Heart left ventricle (tissue), 16 donors: ENCODE measurements at places on chromosomes 3 and 15. TPM values are rescaled to one million over a fixed set of nuclear protein-coding genes. Genes with fewer than 3 reads are reported as not detected.
A peak's percentile ranks its signal among the peaks of the same experiment; 100 is the strongest.

GRCh38 chr15:38010395-38010794 is 76.0 kb downstream of the TMCO5A start:
- H3K4me1 ChIP-seq, result no peaks in the 10 kb centered on the region
- no peaks in the 10 kb centered on the region for H3K27me3 ChIP-seq
- no peak overlapping the region for H3K27ac ChIP-seq
- DNase-seq, result no peak
- no peaks in the 10 kb centered on the region for H3K36me3 ChIP-seq

Gene ARNT2
- total RNA-seq, result 6.0 TPM

- no peak overlapping the region for H3K4me3 ChIP-seq
- H3K27ac ChIP-seq, result no peak overlapping the region
- no peaks in the 10 kb centered on the region for H3K4me1 ChIP-seq
- DNase-seq, result no peak
- H3K36me3 ChIP-seq, result no peaks in the 10 kb centered on the region
Measured at GRCh38 chr3:22569570-22569969, 633.6 kb upstream of the UBE2E2 start.

Gene CLRN1
- not detected for total RNA-seq

DNA sequence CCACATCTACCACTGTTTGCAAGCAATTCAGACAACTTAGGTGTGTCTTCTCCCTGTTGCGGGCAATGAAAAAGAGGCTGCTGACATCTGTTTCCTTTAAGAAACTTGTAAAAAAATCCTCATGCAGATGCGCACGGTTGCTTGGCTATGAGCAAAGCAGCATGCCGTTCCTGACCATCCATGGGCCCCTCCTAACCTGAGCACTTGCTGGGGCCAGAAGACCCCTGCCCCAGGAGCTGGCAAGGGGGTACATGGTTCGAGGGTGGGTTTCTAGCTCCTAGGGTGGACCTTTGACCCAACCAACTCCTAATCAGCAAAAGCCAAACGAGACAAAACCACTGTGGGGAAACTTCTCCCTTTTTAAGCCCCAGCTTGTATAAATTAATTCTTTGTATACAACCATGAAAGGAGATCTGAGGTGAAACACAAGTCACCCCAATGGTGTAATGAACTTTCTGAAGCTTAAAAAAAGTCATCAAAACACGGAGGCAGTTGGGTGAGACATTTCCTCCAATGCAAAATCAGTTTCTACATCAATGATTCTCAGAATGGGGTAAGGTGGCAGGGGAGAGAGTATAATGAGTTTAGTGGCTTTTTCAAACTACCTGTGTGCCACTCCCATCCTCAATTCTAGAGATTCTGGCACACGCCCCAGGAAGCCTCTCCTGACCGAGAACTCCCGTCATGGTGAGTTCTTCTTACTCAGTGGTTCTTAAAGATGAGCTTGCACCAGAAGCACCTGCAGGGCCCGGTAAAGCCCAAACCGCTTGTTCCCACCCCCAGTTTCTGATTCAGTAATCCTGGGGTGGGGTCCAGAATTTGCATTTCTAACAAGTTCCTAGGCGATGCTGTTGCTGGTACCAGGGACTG is 44.1 kb downstream of the CPN2 start:
- H3K27ac ChIP-seq, result no peak overlapping the region
- H3K4me3 ChIP-seq, result no peak overlapping the region
- no peaks in the 10 kb centered on the region for H3K27me3 ChIP-seq
- DNase-seq, result peak; percentile 11

Gene CPLX3
- not detected for total RNA-seq

- H3K4me1 ChIP-seq, result no peaks in the 10 kb centered on the region
- H3K27me3 ChIP-seq, result no peaks in the 10 kb centered on the region
- H3K27ac ChIP-seq, result no peak overlapping the region
- no peak for DNase-seq
- H3K4me3 ChIP-seq, result no peak overlapping the region
Measured at GRCh38 chr3:43013743-43014155, 34.6 kb downstream of the GASK1A start.

- no peaks in the 10 kb centered on the region for H3K36me3 ChIP-seq
- H3K27me3 ChIP-seq, result no peaks in the 10 kb centered on the region
- no peak overlapping the region for H3K27ac ChIP-seq
- DNase-seq, result no peak
- no peak overlapping the region for H3K4me3 ChIP-seq
Measured at GRCh38 chr3:60980342-60980692, 270.9 kb downstream of the FHIT start.

Gene MYL3
- total RNA-seq, result 7,099 TPM

DNA sequence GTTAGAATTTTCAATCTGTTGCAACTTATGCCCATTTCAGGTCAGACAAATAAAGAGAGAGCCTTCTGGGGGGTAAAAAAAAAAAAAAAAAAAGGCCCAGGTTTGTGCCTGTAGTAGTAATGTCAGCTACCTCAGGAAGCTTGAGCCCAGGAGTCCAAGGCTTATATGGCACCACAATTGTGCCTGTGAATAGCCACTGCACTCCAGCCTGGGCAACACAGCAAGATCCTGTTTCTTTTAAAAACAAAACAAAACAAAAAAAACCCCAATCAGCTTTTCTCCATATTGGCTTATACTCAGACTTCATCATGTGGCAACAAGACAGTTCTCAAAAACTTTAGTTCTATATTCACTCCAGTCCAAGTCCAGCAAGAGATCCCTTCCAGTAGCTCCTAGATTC is 8.4 kb upstream of the LRRFIP2 start:
- no peak overlapping the region for H3K4me3 ChIP-seq
- H3K4me1 ChIP-seq, result no peaks in the 10 kb centered on the region
- H3K27ac ChIP-seq, result peak overlapping the region; percentile 55
- DNase-seq, result no peak

DNA sequence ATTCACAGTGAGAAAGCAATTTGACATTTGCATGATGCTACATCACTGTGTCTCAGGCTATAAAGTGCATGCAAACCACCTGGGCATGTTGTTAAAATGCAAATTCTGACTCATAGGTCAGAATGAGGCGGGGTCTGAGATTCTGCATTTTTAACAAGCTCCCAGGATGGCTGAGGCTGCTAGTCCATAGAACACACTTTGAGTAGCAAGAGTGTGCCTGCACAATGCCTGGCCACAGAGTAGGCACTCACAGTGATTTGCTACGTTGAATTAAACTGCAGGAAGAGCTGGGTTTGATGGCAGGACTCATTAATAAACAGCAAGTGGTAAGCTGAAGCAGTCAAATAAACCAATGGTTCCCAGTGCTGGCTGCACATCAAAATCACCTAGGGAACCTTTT is 48.1 kb downstream of the NTRK3 start:
- H3K27ac ChIP-seq, result no peak overlapping the region
- no peaks in the 10 kb centered on the region for H3K4me1 ChIP-seq
- H3K27me3 ChIP-seq, result no peaks in the 10 kb centered on the region
- no peaks in the 10 kb centered on the region for H3K36me3 ChIP-seq
- DNase-seq, result no peak
- H3K4me3 ChIP-seq, result no peak overlapping the region

- DNase-seq, result no peak
- H3K4me1 ChIP-seq, result no peaks in the 10 kb centered on the region
- no peaks in the 10 kb centered on the region for H3K27me3 ChIP-seq
- H3K36me3 ChIP-seq, result no peaks in the 10 kb centered on the region
- H3K4me3 ChIP-seq, result no peak overlapping the region
- no peak overlapping the region for H3K27ac ChIP-seq
Measured at GRCh38 chr3:78724859-78725258, 1042.9 kb downstream of the ROBO1 start.

Gene ZDHHC19
- not detected for total RNA-seq

GRCh38 chr3:72855001-72855400 is 6.8 kb upstream of the SHQ1 start:
- no peak for DNase-seq
- no peaks in the 10 kb centered on the region for H3K4me1 ChIP-seq
- H3K36me3 ChIP-seq, result no peaks in the 10 kb centered on the region
- no peaks in the 10 kb centered on the region for H3K27me3 ChIP-seq
- H3K27ac ChIP-seq, result no peak overlapping the region

Gene CYP1A2
- not detected for total RNA-seq

DNA sequence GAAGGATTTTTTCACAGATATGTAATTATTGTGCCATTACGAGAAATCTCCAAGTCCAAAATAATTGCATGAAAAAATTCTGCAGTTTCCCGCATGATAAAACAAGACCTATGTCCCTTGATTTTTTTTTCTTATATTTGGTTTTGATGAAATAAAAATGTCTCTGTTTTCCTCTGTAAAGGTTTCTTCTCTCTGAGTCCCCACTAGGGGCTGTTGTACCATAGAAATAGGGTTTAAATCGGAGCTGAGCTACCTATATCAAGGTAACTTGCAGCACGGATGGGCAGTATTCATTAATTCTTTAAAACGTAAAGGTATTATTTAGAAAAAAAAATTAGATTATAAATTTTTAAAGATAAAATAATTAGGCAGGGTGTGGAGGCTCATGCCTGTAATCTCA is 66.6 kb upstream of the IGF1R start:
- no peak overlapping the region for H3K4me3 ChIP-seq
- no peaks in the 10 kb centered on the region for H3K36me3 ChIP-seq
- no peak overlapping the region for H3K27ac ChIP-seq
- no peak for DNase-seq
- H3K4me1 ChIP-seq, result no peaks in the 10 kb centered on the region
- peaks cover 12% of the 10 kb centered on the region for H3K27me3 ChIP-seq

Gene GMNC
- 0.65 TPM for total RNA-seq

- no peaks in the 10 kb centered on the region for H3K4me1 ChIP-seq
- no peak overlapping the region for H3K4me3 ChIP-seq
- no peak for DNase-seq
- no peak overlapping the region for H3K27ac ChIP-seq
- H3K36me3 ChIP-seq, result no peaks in the 10 kb centered on the region
Measured at GRCh38 chr3:111103807-111104206, 32.2 kb downstream of the NECTIN3 start.

Gene PEX5L
- 0.10 TPM for total RNA-seq

GRCh38 chr3:115676336-115676735 is 53.0 kb downstream of the GAP43 start:
- no peaks in the 10 kb centered on the region for H3K27me3 ChIP-seq
- H3K4me1 ChIP-seq, result no peaks in the 10 kb centered on the region
- no peak overlapping the region for H3K4me3 ChIP-seq
- DNase-seq, result no peak

GRCh38 chr3:184730924-184731323 is 19.1 kb upstream of the MAGEF1 start:
- H3K27me3 ChIP-seq, result no peaks in the 10 kb centered on the region
- H3K4me1 ChIP-seq, result peaks cover 7% of the 10 kb centered on the region

DNA sequence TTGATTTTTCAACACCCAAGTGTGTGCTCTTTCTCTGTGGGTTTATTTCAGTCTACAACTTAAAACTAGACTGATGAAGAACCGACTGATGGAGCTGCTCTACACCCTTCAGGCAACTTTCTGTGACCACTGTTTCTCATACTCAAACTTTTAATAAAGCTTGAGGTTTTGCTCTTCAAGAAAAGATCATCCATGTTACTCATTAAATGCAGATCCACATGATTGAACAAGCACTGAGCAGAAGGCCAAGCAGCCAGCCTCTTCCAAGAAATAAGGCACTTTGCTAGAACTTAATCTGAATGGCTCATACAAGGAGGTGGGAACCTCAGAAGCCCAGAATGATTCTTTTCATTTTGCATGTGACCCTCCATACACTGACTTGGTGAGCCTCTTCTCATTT is 8.7 kb downstream of the SLC27A2 start:
- no peak for DNase-seq
- H3K4me3 ChIP-seq, result no peak overlapping the region
- H3K27ac ChIP-seq, result no peak overlapping the region
- no peaks in the 10 kb centered on the region for H3K4me1 ChIP-seq
- no peaks in the 10 kb centered on the region for H3K27me3 ChIP-seq
- H3K36me3 ChIP-seq, result no peaks in the 10 kb centered on the region

- no peaks in the 10 kb centered on the region for H3K36me3 ChIP-seq
- H3K27me3 ChIP-seq, result no peaks in the 10 kb centered on the region
- H3K4me3 ChIP-seq, result no peak overlapping the region
- H3K27ac ChIP-seq, result no peak overlapping the region
- DNase-seq, result no peak
Measured at GRCh38 chr3:162117961-162118360, 621.4 kb downstream of the OTOL1 start.

Gene BDH1
- 101 TPM for total RNA-seq

DNA sequence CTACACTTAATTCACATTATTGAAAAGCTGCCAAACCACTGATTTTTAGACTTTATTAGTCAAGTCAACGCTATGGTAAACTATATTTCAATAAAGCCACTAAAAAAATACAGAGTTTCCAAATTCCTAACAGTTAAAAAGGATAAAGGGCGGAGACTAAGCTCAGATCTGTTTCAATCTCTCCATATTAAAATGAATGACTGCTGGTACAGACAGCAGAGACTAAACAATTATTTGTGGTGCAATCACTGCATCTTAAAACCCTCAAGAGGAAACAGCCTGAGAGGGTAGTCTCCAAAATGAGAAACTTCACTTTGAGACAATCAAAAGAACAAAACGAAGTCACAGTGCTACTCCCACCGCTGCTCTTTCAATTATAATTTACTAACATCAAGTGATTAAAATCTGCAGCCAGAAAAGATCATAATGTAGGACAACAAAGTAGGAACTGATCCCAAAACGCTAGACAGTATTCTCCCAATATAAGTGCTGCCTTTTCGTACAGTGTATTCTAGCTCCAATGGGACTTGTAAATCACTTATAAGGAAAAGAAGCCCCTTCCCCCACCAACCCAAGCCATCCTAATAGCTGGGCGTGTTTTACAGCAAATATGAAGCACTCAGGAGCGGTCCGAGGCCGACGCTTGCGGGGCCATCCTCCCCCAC is 1.2 kb downstream of the UBP1 start:
- H3K27me3 ChIP-seq, result no peaks in the 10 kb centered on the region
- peak overlapping the region; percentile 86 for H3K4me3 ChIP-seq
- H3K27ac ChIP-seq, result peak overlapping the region; percentile 97
- peaks cover 61% of the 10 kb centered on the region for H3K4me1 ChIP-seq
- no peak for DNase-seq
- H3K36me3 ChIP-seq, result no peaks in the 10 kb centered on the region

- H3K27ac ChIP-seq, result no peak overlapping the region
- H3K36me3 ChIP-seq, result no peaks in the 10 kb centered on the region
- H3K4me1 ChIP-seq, result no peaks in the 10 kb centered on the region
- no peaks in the 10 kb centered on the region for H3K27me3 ChIP-seq
- no peak for DNase-seq
Measured at GRCh38 chr3:56238299-56238698, 230.0 kb downstream of the ERC2 start.

Gene GRIP2
- 21.8 TPM for total RNA-seq

- H3K4me3 ChIP-seq, result peak within 1 kb of the TSS; percentile 78
- H3K4me1 ChIP-seq, result peaks cover 11% of the 10 kb centered on the region
- H3K27ac ChIP-seq, result peak within 1 kb of the TSS; percentile 96
- DNase-seq, result peak; percentile 89
- no peaks in the 10 kb centered on the region for H3K36me3 ChIP-seq
Measured at GRCh38 chr3:124887177-124887931, at the start of gene ITGB5. Gene ITGB5 (minus strand): TSS chr3:124887365. CDS start chr3:124887000, 365 bp downstream.

DNA sequence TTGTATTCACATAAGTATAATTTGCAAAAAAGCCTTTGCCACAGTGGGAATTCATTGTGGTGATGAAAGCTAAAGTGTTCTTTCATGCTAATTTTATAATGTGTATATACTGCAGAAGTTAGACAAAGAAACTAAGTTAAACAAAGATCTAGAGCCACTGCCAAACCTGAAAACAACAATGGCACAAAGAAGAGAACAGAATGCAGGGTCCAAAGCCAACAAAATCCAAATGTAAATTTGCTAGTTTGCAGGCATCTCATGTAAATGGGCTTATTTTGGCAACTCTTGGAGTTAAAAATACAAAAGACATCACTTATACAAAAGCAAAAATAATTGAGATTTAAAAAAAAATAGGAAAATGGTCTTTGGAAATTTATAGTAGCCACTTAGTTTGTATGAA is 123.0 kb downstream of the TCF12 start:
- no peak overlapping the region for H3K27ac ChIP-seq
- no peak overlapping the region for H3K4me3 ChIP-seq
- peaks cover 6% of the 10 kb centered on the region for H3K4me1 ChIP-seq
- no peaks in the 10 kb centered on the region for H3K27me3 ChIP-seq
